ENCODE measurements at places on chromosomes 13 and 19.

DNA sequence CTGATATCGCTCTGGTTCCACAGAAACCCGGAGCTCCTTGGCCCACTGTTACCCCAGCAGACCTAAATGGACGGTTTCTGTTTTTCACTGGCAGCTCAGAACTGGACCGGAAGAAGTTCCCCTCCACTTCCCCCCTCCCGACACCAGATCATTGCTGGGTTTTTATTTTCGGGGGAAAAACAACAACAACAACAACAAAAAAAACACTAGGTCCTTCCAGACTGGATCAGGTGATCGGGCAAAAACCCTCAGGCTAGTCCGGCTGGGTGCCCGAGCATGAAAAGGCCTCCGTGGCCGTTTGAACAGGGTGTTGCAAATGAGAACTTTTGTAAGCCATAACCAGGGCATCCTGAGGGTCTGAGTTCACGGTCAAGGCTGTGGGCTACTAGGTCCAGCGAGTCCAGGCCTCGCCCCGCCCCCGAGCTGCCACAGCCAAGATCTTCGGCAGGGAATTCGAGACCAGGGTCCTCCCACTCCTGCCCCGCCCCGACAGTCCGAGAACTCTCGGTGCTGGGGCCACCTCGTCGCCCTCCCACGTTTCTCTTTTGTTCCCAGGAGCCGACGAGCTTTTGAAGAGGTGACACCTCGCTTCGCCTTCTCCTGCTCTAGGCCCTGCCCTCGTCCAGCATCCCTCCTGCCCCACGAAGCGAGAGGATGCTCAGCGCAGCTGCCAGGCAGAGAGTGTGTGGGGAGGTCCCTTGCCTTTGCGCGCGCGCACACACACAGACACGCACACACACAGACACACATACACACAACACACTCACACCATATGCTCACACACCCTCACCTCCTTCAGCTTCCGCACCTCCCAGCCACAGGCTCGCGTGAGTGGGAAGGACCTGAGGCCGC, 8.8 kb downstream of the ZIC2 start:
- no peak for DNase-seq

DNA sequence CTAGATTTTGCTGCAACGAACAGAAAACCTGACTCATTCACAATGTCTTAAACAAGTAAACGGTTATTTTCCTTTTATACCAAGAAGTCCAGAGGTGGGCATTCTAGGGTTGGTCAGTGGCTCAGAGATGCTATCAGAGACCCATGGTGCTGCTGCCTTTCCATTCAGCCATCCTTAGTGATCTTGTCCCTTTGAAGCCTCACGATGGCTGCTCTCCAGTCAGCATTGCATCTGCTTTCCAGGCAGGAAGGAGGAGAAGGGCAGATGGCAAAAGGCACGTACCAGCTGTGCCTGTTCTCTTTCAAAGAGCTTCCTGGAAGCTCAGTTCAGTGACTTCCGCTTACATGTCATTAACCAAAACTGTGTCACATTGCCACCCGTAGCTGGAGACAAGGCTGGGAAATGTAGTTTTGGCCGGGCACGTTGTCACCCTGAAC, 30.1 kb downstream of the WDFY2 start:
- DNase-seq = no peak

GRCh38 chr13:43472980-43473379, 313.8 kb downstream of the ENOX1 start:
- DNase-seq = no peak

DNA sequence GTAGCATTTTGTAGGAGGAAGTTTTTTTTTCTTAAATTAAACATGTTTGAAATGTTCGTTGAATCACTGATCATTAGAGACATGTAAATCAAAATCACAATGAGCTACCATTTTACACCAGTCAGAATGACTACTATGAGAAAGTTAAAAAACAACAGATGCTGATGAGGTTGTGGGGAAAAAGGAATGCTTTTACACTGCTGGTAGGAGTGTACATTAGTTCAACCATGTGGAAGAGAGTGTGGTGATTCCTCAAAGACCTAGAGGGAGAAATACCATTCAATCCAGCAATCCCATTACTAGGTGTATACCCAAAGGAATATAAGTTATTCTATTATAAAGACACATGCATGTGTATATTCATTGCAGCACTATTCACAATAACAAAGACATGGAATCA, 122.0 kb upstream of the ARGLU1 start:
- DNase-seq = no peak

GRCh38 chr13:110413676-110414040, 106.6 kb downstream of the COL4A2 start:
- no peak for DNase-seq

GRCh38 chr13:53921473-53921872, 892.9 kb downstream of the OLFM4 start:
- no peak for DNase-seq

DNA sequence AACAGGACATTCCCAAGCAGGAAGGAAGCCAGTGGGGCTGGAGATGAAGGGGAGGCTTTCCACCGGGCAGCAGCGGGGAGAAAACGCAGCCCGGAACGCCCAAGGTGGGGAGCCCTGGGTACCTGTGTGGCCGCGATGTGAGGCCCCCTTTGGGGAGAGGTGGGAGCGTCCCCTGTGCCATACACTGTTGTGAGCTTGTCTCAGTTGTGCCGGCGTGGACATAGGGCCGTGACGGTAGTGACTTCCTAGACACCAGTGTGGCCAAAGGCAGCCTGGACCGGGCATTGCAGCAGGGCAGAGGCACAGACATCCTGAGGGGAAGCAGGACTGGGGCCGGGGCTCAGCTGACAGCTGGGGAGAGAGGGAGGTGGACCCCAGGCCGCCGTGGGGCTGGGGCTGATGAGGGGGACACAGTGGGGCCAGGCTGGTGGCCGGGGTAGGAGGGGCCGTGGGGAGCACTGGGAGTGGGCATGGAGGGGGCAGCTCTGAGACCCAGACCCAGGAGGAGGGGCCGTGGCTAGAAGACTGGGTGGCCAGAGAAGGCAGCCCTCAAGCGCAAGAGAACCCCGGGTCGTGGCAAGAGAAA, 38.5 kb upstream of the TFDP1 start:
- DNase-seq = no peak

DNA sequence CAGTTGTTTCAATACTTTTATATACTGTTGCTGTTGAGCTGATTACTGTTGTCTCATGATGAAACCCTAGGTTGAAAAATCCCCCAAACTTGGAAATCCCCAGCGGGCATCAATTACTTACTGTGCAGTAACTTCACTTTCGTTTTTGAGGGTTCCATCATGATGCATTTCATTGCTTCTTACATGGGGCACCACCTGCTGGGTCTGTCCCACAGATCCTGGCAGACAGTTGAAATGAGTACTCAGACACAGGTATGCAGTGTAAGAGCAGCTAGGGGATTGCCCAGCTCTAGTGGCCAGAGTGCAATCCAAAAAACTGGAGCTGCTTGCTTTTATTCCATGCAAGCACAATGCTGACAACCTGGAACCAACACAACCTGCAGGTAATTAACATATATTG, 132.5 kb upstream of the ZNF91 start:
- no peak for DNase-seq

- DNase-seq = no peak
Observed at GRCh38 chr13:33411312-33411711, 125.8 kb upstream of the STARD13 start.

DNA sequence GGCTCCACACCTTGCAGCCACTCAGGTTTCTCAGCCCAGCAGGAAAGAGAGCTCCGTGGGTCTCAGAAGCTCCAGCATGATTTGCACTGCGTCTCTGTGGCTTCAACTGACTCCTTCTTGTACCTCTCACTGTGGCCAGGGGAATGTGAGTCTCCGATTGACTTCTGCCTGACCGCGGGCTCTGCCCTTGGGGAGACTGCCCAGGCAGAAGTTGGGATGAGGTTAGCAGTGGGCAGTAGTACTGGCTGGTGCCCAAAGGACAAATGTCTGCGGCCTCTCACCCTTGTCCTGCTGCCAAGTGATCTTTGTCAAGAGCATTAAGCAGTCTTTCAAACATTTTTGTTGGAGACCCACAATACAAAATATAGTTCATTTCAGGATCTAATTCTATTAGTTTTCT, 34.4 kb upstream of the FXYD3 start:
- no peak for DNase-seq

Data from NCI-H748 treated with DMSO at 0.1 percent for 48 hours (cell line).